GM12891 (cell line): ENCODE measurements at places on chromosomes 13 and 19.

GRCh38 chr13:64332048-64332447 lies 2898.1 kb downstream of the PCDH9 start:
- DNase-seq, result no peak

- DNase-seq, result no peak
Measured at GRCh38 chr19:49870309-49870901, 3.0 kb upstream of the PNKP start.

DNA sequence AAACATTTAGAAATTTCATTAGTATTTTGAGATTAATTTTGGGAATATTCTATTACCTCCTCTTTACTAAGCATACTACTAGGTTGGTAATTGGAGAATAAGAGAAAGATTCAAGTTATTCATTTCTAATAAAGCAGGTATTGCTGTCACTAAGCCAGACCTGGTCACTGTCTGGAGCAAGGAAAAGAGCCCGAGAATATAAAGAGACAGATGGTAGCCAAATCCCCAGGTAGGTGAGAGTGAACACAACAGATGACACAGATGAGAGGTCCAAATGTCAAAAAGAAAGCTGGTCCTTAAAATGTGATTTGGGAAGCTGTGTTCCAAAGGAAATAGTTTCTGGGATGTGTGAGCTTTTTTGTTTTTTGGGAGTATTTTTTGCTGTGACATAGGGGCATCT lies 128.6 kb downstream of the ZNF100 start:
- DNase-seq, result no peak

- no peak for DNase-seq
Measured at GRCh38 chr13:113557013-113557412, 27.5 kb upstream of the TFDP1 start.

DNA sequence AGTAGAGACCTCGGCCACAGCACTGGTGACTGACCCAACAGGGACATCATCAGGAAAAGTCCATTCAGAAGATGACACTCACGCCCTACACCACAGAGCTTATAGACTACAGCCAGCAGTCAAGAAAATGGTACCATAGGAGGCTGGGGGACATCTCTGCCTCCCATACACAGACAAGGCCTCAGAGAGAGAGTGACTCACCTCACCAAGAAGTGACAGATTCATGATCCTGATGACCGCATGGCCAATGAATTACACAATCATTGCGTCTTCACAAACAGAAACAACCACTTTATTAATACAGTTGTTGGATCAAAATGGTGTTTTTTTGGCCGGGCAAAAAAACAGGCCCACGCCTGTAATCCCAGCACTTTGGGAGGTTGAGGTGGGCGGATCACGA lies 260.8 kb upstream of the TSHZ3 start:
- DNase-seq, result no peak

DNA sequence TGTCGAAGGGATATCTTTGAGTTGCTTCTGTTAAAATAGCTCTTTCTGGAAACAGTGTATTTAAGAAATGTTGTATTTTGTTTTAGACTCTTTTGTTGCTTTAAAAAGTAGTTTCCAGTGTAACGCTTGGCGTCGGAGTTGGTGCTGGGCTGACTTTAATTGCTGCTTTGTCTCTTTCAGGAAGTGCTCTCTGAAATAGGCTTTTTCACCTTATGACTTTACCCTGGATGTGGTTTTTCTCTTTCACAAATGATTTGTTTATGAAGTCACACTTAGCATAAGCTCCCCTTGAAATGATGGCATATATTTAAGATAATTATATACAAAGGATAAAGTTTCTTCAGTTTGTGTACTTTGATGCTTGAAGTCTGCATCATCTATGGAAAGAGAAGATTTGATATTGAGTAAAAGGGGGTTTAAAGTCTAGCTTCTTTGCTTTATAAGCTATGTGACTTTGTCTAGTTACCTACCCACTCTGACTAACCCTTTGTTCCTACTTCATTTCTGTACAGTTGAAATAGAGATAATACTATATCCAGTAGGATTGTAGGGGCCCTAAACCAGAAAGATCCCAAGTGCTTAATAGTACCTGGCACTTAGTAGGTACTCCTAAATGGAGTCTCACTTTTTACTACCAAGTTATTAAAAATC lies at the start of gene GPR18:
Gene GPR18 (minus strand): TSS at position 170 of the 651 bp plus-strand sequence. CDS start 2,507 bp downstream, outside the sequence.
- no peak for DNase-seq

DNA sequence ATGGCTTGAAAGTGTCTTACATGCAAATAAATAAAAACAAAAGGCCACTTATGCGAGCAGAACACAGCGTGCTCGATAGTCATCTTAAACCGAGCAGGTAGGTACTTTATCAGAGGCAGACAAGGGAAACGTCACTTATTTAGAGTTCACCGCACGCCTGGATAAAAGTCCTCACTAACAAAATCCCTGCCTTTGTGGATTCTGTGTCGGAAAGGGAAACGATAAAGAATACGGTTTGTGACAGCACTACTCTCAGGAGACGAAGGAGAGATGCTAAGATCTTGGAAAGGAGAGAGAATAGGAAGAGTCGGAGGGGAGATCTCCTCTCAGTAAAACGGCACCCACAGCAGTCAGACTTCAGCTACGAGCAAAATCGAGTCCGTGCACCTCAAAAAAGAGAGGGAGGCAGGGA lies 581 bp downstream of the RCBTB1 start:
- no peak for DNase-seq

GRCh38 chr19:31139871-31140505 lies 209.2 kb downstream of the TSHZ3 start:
- DNase-seq, result no peak

- DNase-seq, result no peak
Measured at GRCh38 chr13:107743983-107744382, 471.4 kb downstream of the LIG4 start.
